ENCODE measurements at places on chromosomes 3 and 15.

GRCh38 chr3:67526246-67526645 is 128.2 kb downstream of the SUCLG2 start:
- H3K27me3 ChIP-seq: no peaks in the 10 kb centered on the region
- DNase-seq: no peak
- H3K4me3 ChIP-seq: no peak overlapping the region
- H3K4me1 ChIP-seq: no peaks in the 10 kb centered on the region
- H3K36me3 ChIP-seq: peaks cover 3% of the 10 kb centered on the region

DNA sequence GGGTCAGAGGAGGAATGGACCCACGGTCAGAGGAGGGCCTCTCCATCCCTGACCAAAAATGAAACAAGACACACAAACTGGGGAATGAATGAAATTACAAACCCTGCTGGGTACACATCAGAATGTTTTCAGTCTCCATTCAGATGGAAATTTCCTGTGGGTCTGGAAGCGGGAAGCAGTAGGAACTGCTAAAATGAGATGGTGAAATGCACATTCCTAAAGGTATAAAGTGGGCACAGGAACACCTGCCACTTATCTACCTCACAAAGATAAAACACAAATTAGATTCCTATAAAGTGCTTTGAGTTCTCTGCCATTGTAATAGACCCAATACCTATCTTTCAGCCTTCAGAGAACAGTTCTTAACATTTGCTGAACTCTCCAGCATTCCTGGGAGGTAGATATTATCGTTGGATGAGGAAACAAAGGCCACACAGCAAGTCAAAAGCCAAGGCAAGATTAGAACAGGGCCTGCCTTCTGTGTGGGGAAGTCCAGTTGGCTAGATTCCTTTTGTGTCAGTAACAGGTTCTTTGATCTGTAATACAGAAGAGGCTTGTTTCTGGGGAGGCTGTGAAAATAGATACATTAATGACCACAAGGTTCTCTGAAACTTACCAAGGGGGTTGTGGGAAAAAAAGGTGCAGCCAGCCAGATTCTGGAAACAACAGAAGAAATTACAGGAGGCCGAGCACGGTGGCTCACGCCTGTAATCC is 98.4 kb downstream of the IGF2BP2 start:
- no peaks in the 10 kb centered on the region for H3K27me3 ChIP-seq
- H3K4me1 ChIP-seq: no peaks in the 10 kb centered on the region
- H3K4me3 ChIP-seq: no peak overlapping the region
- H3K27ac ChIP-seq: no peak overlapping the region
- no peaks in the 10 kb centered on the region for H3K36me3 ChIP-seq

GRCh38 chr3:124602980-124603627 is 127.1 kb upstream of the UMPS start:
- H3K27me3 ChIP-seq: no peaks in the 10 kb centered on the region
- no peak overlapping the region for H3K27ac ChIP-seq
- H3K36me3 ChIP-seq: no peaks in the 10 kb centered on the region
- no peak overlapping the region for H3K4me3 ChIP-seq
- DNase-seq: no peak

DNA sequence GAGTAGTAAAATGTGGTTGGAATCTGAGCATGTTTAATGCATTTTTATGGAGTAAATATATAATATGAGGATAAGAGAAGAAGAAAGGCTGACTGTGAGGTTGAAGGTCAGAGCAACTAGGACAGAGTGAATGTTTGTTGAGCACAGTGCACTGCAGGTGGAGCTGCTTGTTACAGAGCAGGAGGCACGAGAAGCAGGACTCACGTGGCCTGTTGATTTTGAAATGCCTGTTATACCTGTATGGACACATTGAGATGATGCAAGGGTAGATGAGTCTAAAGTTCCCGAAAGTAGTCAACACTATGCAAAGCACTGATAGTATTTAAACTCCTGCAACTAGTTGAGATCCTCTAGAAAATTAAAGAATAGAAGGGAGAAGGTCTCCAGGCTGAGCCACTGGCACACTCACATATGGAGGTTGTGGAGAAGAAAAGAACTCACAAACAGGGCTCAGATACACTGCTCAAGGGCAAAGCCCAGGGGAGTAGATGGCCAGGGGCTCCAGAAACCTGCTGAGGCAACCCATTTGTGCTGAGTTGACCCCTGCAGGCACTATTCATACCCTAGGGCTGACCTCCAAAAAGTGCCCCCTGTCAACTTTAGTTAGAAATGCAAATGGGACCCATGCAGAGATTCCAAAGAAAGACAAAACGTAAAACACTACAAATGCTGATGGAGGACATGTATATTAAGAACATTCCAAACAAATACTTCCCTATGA is 541.5 kb downstream of the GABRG3 start:
- no peak overlapping the region for H3K27ac ChIP-seq
- no peaks in the 10 kb centered on the region for H3K27me3 ChIP-seq
- DNase-seq: no peak
- no peaks in the 10 kb centered on the region for H3K36me3 ChIP-seq
- H3K4me3 ChIP-seq: no peak overlapping the region

GRCh38 chr3:79906106-79906505 is 138.3 kb upstream of the ROBO1 start:
- DNase-seq: no peak
- H3K4me1 ChIP-seq: no peaks in the 10 kb centered on the region
- H3K36me3 ChIP-seq: no peaks in the 10 kb centered on the region
- no peaks in the 10 kb centered on the region for H3K27me3 ChIP-seq

DNA sequence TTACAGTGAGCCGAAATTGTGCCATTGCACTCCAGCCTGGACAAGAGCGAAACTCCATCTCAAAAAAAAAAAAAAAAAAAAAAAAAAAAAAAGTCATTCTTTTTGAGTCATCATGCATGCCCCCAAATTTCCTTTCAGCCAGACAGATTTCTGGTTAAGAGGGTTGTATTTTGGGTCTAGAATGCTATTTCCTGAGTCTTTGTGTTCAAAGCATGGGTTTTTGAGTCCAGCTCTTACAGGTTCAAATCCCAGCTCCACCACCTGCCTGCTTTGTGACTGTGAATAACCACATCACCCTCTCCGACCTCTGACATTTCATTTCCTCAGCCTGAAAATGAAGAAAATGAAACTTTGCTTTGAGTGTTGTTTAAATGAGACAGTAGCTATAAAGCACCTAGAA is 9.3 kb upstream of the C15orf61 start:
- no peaks in the 10 kb centered on the region for H3K4me1 ChIP-seq
- no peak overlapping the region for H3K4me3 ChIP-seq
- DNase-seq: no peak
- H3K36me3 ChIP-seq: peaks cover 5% of the 10 kb centered on the region
- no peak overlapping the region for H3K27ac ChIP-seq

- H3K4me3 ChIP-seq: no peak overlapping the region
- DNase-seq: no peak
- H3K27ac ChIP-seq: no peak overlapping the region
- H3K4me1 ChIP-seq: peaks cover 5% of the 10 kb centered on the region
- no peaks in the 10 kb centered on the region for H3K36me3 ChIP-seq
- no peaks in the 10 kb centered on the region for H3K27me3 ChIP-seq
These were observed 26.0 kb upstream of the MAP4 start for GRCh38 chr3:48042071-48042760.

- no peaks in the 10 kb centered on the region for H3K27me3 ChIP-seq
- no peak overlapping the region for H3K27ac ChIP-seq
- no peaks in the 10 kb centered on the region for H3K4me1 ChIP-seq
- no peak for DNase-seq
- H3K36me3 ChIP-seq: no peaks in the 10 kb centered on the region
These were observed 213.3 kb upstream of the CFAP20DC start for GRCh38 chr3:59263152-59263551.

GRCh38 chr3:28915741-28916500 is 364.9 kb upstream of the RBMS3 start:
- no peaks in the 10 kb centered on the region for H3K4me1 ChIP-seq
- H3K4me3 ChIP-seq: no peak overlapping the region
- H3K27me3 ChIP-seq: no peaks in the 10 kb centered on the region
- H3K27ac ChIP-seq: no peak overlapping the region
- no peak for DNase-seq
- H3K36me3 ChIP-seq: no peaks in the 10 kb centered on the region

- no peaks in the 10 kb centered on the region for H3K36me3 ChIP-seq
- no peak overlapping the region for H3K4me3 ChIP-seq
- peak; percentile 27 for DNase-seq
- H3K27ac ChIP-seq: no peak overlapping the region
- H3K4me1 ChIP-seq: no peaks in the 10 kb centered on the region
These were observed 606.8 kb downstream of the GBE1 start for GRCh38 chr3:81154611-81155143.

- H3K4me1 ChIP-seq: no peaks in the 10 kb centered on the region
- H3K36me3 ChIP-seq: no peaks in the 10 kb centered on the region
- no peak overlapping the region for H3K4me3 ChIP-seq
- H3K27me3 ChIP-seq: no peaks in the 10 kb centered on the region
These were observed 76.3 kb downstream of the DTWD1 start for GRCh38 chr15:49697121-49697520.

DNA sequence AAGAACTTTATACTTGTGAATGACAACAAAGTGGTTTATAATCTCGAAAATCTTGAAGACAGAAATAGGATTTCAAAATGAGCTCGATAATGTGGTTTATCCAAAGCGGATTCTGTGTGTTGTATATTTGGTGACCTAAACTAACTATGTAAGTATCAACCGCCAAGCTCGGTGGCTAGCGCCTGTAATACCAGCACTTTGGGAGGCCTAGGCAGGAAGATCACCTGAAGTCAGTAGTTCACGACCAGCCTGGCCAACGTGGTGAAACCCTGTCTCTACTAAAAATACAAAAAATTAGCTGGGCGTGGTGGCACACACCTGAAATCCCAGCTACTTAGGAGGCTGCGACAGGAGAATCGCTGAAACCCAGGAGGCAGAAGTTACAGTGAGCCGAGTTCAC is 2.2 kb downstream of the ATP13A3 start:
- peaks cover 3% of the 10 kb centered on the region for H3K4me1 ChIP-seq
- no peak overlapping the region for H3K4me3 ChIP-seq
- H3K27ac ChIP-seq: no peak overlapping the region
- H3K27me3 ChIP-seq: no peaks in the 10 kb centered on the region
- no peaks in the 10 kb centered on the region for H3K36me3 ChIP-seq

GRCh38 chr3:129233538-129233937 is 15.9 kb upstream of the COPG1 start:
- no peak overlapping the region for H3K27ac ChIP-seq
- no peaks in the 10 kb centered on the region for H3K27me3 ChIP-seq
- no peaks in the 10 kb centered on the region for H3K4me1 ChIP-seq
- H3K4me3 ChIP-seq: no peak overlapping the region

DNA sequence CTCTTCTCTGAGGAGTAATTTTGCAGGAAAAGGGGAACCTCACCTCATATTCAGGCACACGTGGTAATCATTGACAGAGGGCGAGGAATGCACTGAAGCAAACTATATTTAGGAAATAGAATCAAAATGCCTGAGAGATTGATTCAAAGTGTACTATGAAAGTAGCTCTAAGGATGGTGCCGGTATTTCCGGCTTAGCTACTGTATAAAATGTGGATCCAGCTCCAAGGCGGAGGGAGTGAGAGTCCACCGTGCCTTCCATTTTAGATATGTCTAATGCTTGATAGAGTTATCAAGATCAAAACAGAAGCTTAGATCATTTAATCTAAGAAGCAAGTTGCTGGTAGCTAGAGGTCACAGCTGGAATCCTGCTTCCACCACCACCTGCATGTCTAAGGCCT is 33.0 kb downstream of the GOLIM4 start:
- H3K36me3 ChIP-seq: no peaks in the 10 kb centered on the region
- no peaks in the 10 kb centered on the region for H3K4me1 ChIP-seq
- H3K27ac ChIP-seq: no peak overlapping the region
- no peaks in the 10 kb centered on the region for H3K27me3 ChIP-seq
- H3K4me3 ChIP-seq: no peak overlapping the region
- DNase-seq: no peak

GRCh38 chr3:148512648-148513047 is 185.1 kb upstream of the AGTR1 start:
- no peaks in the 10 kb centered on the region for H3K4me1 ChIP-seq
- H3K36me3 ChIP-seq: no peaks in the 10 kb centered on the region
- no peak overlapping the region for H3K4me3 ChIP-seq
- no peak overlapping the region for H3K27ac ChIP-seq
- DNase-seq: no peak

DNA sequence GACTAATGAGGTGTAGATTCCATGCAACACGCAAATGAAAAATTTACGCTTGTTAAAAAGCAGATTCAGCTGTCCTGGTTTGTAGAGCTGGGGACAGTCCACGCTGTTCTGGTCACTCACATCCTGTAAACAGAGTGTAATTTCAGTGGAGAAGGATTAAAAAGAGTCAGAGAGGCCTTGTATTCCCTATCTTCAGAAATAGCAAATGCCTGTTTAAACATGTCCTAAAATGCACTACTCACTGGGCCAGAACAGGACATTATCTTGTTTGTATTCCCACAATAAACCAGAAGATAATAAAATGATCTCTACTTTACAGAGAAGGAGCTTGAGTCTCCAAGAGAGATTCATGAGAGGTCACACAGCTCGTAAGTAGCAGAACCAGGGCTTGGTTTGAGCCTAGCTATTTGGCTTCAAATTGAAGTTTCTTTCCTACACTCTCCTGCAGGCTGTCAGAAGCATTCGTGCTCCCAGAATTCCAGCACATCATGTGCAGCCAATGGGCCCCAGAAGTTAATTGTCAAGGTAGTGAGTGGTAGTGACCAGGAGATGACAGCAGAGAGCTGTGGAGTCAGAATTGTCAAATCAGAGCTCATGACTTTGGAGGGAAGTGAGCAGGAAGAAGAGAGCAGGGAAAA is 242.5 kb downstream of the ATP8B4 start:
- no peaks in the 10 kb centered on the region for H3K27me3 ChIP-seq
- H3K27ac ChIP-seq: peak overlapping the region; percentile 99
- H3K4me3 ChIP-seq: no peak overlapping the region
- H3K4me1 ChIP-seq: peaks cover 11% of the 10 kb centered on the region
- no peak for DNase-seq

- H3K27ac ChIP-seq: peak overlapping the region; percentile 20
- DNase-seq: no peak
- H3K27me3 ChIP-seq: no peaks in the 10 kb centered on the region
- H3K4me1 ChIP-seq: peaks cover 12% of the 10 kb centered on the region
These were observed 913.9 kb upstream of the NR2F2 start for GRCh38 chr15:95416576-95416975.

DNA sequence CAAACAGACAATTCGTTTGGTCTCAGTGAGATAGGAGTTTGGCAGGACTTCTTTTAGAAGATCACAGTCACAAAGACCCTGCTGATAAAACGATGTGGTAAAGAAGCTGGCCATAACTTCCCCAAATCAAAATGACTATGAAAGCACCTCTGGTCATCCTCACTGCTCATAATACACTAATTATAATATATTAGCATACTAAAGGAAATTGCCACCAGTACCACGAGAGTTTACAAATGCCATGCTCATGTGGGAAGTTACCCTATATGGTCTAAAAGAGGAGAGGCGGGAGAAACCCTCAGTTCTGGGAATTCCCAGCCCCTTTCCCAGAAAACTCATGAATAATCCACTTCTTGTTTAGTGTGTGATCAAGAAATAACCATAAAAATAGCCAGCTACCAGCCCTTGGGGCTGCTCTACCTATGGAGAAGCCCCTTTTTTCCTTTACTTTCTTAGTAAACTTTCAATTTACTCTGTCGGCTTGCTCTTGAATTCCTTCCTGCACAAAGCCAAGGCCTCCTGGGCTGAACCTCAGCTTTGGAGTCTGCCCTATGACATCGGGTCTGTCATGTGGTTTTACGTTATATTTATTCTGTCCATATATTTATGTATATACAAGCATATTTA is 115.8 kb upstream of the IGSF10 start:
- no peak for DNase-seq
- H3K27ac ChIP-seq: no peak overlapping the region
- no peaks in the 10 kb centered on the region for H3K36me3 ChIP-seq
- no peaks in the 10 kb centered on the region for H3K27me3 ChIP-seq
